Naive thymus-derived CD4-positive, alpha-beta T cell (primary cell): ENCODE measurements at places on chromosomes 7 and 10. TPM values are rescaled to one million over a fixed set of nuclear protein-coding genes. Genes with fewer than 3 reads are reported as not detected.
A peak's percentile ranks its signal among the peaks of the same experiment; 100 is the strongest.

Gene AKR1C4
- polyA plus RNA-seq: not detected

- no peaks in the 10 kb centered on the region for H3K36me3 ChIP-seq
- H3K4me3 ChIP-seq: no peak overlapping the region
- DNase-seq: peak; percentile 81
- no peaks in the 10 kb centered on the region for H3K4me1 ChIP-seq
Measured at GRCh38 chr10:71569775-71570588, 149.6 kb downstream of the C10orf105 start.

- no peak overlapping the region for H3K4me3 ChIP-seq
- no peaks in the 10 kb centered on the region for H3K27me3 ChIP-seq
- DNase-seq: no peak
Measured at GRCh38 chr10:120979435-120980278, 128.5 kb downstream of the WDR11 start.

GRCh38 chr7:14385074-14385473 lies 395.6 kb upstream of the ETV1 start:
- H3K27me3 ChIP-seq: no peaks in the 10 kb centered on the region
- no peak overlapping the region for H3K4me3 ChIP-seq
- no peaks in the 10 kb centered on the region for H3K4me1 ChIP-seq
- DNase-seq: no peak
